ENCODE measurements at places on chromosomes 1 and 21.

DNA sequence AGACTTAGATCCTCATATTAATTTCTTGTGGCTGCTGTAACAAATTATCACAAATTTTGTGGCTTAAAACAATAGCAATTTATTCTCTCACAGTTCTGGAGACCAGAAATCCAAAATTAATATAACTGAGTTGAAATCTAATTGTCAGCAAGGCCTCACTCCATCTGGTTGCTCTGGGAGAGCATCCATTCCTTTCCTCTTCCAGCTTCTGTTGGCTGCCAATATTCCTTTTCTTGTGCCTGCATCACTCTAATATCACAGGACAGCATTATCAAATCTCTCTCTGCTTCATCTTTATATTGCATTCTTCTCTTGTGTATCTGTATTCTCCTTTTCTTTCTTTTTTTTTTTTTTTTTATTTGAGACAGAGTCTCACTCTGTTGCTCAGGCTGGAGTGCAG is 9.3 kb downstream of the SLC35A3 start:
- no peak for DNase-seq

- DNase-seq = no peak
These were observed 17.6 kb upstream of the RGS1 start for GRCh38 chr1:192557841-192558595.

DNA sequence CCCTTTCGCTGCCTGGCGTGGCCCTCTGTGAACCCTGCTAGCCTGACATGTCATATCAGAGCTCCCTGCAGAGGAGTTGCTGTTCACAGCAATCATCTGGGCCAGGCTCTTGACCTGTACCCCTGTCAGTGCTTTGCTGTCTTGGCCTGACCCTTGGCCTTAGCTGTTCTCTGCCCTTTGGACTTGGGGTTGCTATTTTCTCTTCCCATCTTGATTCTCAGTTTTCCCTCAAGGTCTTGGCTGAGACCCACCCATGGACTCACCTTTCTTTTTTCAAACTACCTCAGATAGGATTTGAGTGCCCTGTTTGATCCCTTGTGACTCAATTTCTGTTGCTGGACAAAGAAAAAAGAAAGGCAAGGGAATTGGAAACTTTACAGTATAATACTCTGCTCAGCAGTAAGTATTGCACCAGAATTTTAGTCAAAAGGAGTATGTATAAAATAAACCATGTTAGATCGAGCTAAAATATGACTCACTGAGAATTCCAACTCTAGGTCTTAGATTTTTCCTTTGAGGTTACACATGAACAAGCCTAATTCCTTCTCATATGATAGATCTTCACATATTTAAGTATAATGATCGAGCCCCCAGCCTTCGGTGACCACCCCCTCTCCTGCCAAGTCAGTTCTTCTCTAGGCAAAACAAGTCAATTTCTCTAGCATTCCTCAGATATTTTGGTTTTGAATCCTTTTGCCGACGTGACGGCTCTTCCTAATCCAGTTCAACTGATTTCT is 110.5 kb downstream of the NGF start:
- DNase-seq = no peak

GRCh38 chr1:214155987-214156625 is 124.9 kb upstream of the SMYD2 start:
- no peak for DNase-seq

GRCh38 chr1:58670181-58670580 is 29.7 kb downstream of the MYSM1 start:
- no peak for DNase-seq

DNA sequence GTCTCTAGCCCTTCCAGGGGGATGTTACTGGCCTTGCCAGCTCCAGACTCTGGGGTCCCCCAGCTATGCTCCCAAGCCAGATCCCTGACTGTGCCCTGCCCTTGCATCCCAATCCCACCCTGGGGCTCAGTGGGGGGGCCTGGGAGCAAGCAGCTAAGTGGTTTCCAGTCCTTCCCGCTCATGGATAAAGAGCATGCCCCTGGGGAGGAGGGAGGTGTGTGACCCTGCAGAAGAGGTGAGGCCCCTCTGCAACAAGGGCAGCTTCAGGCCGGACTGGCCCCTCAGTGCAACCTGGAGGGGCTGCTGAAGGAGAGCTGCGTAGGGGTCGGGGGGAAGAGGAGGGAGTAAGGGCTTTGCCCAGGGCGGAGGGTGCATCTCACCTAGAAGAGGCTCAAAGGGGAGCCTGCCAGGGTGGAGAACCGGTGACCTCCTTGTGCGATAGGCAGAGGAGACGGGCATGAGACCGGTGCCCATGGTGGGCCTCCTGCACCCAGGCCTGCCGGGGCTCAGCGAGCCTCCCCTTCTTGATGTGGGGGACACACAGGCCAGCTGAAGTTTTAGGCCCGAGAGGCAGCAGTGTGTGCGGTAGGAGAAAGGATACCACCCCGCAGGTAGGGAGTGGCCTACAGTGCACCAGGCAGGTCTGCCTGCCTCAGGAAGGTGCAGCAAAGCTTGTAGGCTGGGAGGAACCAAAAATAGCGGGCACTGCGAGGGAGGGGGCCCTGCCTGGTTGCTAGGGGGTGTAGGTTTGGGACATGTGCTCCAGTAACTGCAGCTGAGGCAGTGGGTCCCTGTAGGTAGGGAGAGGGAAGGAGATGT is 3.1 kb downstream of the OBSCN start:
- no peak for DNase-seq

GRCh38 chr21:46185716-46186115 is 1.5 kb upstream of the SPATC1L start:
- DNase-seq = no peak

All from cortex of kidney (tissue), 1 donor.